ENCODE measurements at places on chromosomes 4 and X.
A peak's percentile ranks its signal among the peaks of the same experiment; 100 is the strongest.

- DNase-seq: no peak
These were observed at the start of gene SLC2A9 for GRCh38 chr4:10020871-10021652. SLC2A9 (minus strand) TSS chr4:10021497; CDS start chr4:10021429, 68 bp downstream.

DNA sequence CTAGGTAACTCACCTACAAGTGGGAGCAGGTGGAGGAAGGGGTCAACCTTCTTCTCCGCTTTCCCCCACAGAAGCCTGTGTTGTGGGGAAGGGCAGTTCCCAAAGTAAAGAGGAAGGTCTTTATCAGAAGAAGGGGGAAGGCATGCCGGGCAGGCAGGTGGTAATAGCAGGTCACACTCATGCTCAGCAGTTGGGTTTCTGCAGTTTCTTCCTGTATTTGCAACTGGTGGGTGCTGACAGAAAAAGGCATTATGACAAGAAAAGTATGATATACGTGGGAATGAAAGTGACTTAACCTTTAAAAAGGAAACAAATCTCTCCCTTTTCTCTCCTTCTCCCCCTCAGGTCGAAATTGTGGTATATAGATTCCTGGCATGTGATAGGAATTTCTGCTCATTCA is 3.7 kb downstream of the MTMR1 start:
- no peak for DNase-seq

DNA sequence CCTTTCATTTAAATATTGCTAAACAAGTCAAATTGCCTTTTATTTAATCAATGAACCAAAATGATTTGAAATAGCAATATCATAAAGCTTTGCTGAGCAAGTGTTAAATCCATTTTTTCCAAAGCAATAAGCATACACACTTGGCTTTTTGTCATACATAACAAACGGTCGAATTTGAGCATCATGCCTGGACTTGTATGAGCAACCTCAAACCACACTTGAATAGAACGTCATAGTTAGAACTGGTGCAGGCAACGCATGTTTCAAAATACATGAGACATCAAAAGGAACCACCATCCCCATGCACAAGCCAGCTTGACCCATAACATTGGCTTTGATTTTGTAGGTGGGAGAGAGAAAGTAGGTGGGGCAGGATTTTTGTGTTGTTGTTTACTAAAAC is 812.3 kb upstream of the FRG1 start:
- no peak for DNase-seq

GRCh38 chr4:188619456-188620149 is 480.4 kb downstream of the TRIML1 start:
- no peak for DNase-seq

- DNase-seq: no peak
These were observed 165.3 kb upstream of the GPC4 start for GRCh38 chrX:133580625-133581024.

- no peak for DNase-seq
These were observed 99.1 kb downstream of the SNCA start for GRCh38 chr4:89737888-89738287.

- no peak for DNase-seq
These were observed 257.1 kb upstream of the RPS6KA3 start for GRCh38 chrX:20523626-20524312.

DNA sequence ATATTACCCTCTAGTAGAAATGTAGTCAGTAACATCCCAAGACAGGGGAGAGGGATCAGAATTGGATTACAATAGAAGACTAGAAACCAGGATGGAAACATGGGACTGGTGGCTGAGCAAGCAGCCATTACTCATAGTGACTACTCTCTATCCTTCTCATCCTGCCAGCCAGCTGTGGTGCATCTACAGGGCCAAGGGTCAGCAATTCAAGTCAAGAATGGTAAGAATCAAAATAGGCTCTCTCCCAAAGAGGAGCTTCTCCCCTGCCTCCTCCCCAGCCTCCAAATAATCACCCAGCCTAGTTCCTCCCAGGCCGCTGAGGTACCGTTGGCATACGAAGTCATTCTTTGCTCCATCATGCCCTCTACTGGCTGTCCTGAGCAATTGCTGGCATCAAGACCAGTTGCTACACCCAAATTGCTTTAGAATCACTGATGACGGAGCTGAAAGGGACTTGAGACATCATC is 19.4 kb downstream of the AWAT2 start:
- no peak for DNase-seq

- no peak for DNase-seq
These were observed 22.8 kb downstream of the GPRIN3 start for GRCh38 chr4:89284828-89285227.

DNA sequence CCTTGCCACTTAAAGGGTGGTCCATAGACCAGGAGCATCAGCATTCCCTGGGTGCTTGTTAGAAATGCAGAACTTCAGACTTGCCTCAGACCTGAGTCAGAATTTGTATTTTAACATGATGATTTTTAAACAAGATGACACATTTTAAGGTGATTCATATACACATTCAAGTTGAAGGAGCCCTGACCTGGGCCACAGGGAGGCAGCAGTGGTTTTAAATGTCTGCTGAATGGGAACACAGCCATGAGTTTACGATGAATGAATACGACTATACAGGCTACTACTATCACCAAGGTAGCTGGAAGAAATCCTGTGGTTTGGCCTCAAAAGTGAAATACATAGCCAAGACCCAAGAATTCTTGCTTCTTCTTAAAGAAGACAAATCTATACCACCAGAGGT is 2.9 kb downstream of the HDAC8 start:
- no peak for DNase-seq

DNA sequence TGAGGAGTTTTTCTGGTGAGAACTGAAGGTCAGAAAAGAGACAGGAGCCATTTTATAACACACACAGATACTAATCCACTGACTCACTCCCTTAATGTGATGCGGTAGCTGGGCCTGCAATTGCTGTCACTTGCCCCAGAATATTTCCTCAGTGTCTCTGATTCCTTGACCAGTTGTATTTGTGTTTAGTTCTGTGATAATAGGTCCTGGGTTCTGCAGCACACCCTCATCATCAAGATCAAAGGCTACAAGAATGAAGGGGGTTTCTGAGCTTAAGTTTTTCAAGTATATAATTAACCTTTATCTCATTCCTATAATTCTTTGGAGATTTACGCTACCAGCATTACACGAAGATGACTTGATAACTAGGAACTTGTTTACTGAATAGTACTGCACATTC is 576.5 kb upstream of the CPXCR1 start:
- no peak for DNase-seq

DNA sequence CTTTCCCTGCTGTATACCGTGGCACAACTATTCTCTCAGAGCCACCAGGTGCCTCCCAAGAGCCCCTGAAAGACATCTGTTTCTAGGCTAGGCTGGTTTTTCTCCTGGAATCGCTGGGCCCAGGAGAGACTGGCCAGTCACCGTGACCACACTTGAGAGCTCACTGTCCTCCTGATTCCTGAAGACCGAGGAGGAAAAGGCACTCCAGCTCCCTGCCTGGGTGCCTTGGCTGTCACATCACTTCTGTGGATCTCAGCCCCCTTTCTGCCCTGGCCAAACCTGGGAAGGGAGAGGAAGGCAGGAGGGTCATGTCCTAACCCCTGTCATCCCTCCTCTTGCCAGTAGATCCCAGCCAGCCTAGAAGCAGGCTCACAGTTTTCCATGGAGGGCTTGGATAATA is 54.7 kb upstream of the LAS1L start:
- DNase-seq: no peak

DNA sequence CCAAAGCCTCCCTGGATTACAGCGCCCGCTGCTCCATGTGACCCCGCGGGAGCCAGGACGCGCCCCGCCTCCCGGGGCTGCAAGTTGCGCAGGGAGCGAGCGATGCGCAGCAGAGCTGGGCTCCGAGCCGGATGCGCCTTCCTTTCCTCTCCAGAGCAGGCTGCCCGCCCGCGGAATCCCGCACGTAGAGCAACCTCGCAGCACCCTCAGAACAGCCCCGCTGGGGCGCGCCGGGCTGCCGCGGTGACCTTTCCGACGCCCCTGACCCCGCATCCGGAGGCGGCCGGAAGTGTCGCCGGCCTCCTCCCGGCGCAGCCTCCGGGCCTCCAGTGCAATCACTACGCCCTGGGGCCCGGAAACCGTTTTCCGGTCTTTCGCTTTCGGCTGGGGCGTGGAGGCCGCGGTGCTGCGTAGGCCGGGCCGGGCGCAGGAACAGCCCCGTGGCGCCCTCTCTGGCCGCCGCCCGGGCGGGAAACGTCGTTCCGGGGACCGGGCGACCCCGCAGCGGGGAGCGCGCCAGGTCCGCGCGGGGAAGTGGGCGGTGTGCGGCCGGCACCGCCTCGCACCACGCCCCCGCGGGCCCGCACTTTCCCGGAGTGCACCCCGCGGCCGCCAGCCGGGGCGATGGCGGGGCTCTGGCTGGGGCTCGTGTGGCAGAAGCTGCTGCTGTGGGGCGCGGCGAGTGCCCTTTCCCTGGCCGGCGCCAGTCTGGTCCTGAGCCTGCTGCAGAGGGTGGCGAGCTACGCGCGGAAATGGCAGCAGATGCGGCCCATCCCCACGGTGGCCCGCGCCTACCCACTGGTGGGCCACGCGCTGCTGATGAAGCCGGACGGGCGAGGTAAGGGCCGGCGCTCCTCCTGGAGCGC is at the start of gene CYP4V2:
Gene CYP4V2 (plus strand): TSS at position 368 of the 866 bp plus-strand sequence. CDS start 257 bp downstream, at position 625.
- peak; percentile 80 for DNase-seq

DNA sequence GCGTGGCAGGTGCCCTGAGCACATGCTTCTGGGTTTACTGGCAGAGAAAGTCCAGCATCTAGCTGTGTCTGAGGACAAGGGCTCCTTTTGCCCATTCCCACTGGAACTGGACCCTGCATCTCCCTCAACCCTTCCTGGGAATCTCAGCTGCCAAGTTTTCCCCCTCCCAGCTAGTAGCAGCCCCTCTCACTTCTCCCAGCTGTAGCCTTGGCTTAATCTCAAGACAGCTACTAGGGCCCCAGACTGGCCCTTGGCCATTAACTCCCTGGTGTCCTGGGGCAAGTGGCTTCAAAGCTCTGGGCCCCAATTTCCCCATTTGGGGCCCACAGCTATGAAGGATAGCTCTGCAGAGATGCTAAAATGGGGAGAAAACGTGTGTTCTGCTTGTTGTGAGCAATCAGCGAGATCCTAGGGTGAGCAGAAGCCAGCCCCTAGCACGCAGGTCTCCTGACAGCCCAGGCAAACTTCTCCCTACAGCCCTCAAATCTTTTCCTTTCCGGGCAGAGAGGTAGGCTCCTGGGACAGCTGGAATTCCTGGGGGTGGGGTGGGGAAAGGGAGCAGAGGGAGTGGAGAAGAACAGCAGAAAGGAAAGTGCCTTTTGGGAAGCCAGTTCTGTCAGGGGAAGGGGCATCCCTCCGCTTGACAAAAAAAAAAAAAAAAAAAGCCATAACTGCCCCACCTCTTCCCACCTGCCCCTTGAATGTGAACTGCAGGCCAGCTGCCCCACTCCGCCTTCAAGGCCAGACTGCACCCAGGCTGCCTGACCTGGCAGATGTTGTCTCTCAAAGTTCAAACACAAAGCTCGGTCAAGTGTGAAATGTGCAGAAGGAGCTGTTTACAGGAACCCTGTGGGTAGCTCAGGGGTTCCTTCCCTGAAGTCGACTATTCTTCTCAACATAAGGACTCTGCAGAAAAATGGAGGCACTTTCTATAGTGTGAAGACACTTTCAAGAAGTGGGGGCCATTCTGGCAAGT is 16.6 kb downstream of the FGD1 start:
- no peak for DNase-seq

DNA sequence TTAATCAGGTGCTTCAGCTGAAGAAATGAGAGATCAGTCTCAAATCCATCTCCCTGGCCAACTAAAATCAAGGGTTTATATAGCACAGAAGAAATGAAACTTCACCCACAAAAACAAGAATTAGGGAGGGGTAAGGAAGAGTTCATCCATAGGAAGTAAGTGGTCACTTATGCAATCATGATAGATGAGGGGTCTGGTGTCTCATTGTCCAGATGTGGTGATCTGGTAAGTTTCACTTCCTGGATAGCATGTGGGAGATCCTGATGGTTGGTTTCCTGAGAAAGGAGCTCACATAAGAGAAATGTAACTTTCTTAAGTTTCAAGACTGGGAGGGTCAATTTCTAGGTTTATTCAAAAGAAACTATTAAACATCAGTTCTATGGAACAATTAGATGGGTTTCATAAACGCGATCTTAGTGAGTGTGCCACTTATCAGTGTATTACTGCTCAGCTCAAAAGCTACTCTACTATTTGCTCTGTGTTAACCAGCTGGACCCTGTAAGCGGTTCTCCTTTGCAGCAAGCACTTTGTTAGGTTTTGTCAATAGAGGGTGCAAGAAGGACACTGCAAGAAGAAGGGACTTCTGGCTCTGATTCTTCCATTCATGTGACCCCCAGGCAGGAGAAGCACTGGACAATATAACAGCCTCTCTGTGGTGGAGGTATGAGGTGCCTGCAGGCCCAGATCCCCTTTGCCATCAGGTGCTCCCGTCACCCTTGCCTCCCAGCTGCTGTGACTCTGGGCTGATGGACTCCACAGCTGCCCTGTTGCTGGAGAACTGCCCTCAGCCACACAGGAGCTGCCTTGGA is 35.4 kb upstream of the HPSE start:
- DNase-seq: no peak

DNA sequence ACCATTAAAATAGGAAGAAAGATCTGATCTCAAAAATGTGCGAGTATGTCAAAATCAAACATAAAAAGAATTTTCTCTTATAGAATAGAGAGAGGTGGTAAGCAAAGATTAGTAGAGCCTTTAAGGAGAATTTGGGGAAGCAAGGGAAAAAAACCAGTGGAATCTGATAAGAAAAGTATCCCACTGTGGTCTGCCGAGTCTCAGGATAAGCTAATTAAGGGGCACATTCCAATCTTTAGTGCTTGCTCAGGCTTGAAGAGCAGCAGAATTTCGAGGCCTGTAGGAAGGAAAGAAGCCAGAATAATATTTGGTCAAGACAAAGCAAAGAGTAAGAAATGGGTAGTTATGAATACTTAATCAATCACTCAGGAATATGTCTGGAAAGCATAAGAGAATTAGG is 13.0 kb downstream of the STATH start:
- no peak for DNase-seq

DNA sequence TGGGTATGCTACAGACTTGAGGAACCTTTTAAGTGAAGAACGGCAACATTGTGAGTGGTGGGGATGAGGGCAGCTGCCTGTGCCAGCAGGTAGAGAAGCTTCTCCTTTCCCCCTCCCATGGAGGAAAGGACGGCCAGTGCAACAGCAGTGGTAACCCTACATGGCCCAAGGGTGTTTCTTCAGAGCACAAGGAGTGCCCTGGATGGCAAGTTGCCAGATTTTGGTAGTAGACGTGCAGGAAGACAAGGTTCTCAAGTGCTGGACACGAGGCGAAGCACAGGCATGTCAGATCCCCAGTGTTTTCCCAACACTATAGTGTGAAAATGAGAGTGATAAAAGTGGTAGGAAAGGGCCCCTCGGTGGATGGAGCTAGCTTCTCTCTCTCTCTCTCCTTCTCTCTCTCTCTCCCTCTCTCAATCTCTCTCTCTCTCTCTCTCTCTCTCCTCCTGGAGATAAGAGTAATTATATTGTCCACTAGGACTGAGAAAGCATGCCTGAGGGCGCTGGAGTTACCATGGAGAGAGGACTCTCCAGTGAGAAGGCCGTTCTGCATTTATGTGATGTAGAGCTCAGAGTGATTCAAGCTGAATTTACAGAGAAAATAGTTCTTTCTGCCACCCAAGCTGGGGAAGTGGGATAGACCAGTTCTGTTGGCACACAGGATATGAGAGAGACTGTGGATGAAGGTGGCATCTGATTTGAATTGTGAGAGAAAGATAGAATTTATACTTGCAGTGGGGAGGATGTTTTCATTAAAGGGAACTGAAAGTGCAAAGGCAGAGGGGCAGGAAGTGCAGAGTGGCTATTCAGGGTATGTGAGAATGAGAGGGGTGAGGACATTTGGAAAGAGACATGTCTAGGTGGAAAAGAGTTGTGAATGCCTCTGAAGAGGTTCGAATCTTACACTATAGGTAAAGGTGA is 25.7 kb upstream of the TRPC3 start:
- no peak for DNase-seq

Data from activated CD4-positive, alpha-beta T cell treated with anti-CD3 and anti-CD28 coated beads for 1 hour (primary cell).